Hepatic stellate cell (primary cell): ENCODE measurements at places on chromosomes 13 and 19.

DNA sequence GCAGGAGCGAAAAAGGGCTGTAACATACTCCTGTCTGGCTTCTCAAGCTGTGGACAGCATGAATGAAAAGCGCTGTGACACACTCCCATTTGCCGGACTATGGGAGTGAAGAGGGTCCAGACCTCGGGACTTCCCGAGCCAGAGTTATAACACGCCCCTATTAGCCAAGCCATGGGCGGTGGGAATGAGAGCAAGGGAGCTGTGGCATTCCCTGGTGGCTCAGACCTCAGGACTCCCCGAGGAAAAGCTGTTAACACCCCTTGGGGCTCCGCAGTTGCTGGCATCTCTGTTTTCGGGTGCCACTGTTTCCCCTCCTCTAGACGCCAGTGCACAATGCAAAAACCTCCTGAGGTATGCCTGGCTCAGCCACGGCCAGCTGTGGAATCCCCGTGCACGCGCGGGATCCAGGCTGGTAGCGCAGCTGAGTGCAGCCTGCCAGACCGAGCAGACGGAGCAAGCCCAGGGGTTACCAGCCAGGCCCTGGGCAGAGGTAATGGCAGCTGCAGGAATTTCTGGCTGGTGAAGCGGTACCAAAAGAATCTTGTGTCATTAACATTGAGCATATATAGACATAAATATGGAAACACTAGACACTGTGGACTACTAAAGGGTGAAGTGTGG is 1534.6 kb upstream of the PRR20A start:
- no peak for DNase-seq

DNA sequence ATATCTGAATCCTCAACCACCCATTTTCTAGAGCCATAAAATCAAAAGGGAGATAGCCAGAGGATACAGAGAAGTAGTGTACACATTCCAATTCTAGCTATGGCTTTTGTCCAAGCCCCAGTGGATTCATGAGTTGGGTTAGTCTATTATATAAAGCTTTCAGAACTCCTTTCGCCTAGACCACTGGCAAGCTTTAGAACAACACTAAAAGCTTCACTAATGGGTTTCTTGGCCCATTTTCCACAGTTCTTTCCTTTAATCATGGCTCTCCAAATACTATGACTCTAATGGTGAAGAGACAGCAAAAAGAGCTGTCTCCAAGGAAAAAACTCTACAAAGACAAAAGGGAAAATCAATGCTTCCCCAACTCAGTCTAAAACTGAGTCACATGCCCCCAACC is 48.2 kb upstream of the SLITRK5 start:
- DNase-seq: no peak

GRCh38 chr13:78576261-78576660 is 27.1 kb downstream of the POU4F1 start:
- no peak for DNase-seq

DNA sequence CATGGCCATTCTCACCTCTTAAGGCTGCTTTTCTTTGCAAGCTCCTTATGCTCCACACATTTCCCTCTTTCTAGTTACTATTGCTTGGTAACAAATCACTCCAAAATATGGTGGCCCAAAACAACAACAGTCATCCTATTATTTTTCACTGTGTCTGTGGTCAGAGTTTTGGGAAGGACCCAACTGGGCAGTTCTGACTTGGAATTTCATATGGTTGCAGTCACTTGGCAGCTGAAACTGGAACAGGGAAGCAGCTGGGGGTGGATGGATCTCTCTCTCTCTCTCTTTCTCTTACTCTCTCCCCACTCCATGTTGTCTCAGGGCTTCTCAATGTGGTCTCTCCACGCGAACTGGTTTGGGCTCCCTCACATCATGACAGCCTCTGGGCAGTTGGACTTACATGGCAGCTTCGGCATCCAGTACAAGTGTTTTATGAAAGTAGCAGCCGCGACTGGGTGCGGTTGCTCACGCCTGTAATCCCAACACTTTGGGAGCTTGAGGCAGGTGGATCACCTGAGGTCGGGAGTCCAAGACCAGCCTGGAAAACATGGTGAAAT is 39.6 kb downstream of the NUMBL start:
- DNase-seq: peak; percentile 48

GRCh38 chr19:11345122-11345803 is 805 bp downstream of the TMEM205 start:
- no peak for DNase-seq

DNA sequence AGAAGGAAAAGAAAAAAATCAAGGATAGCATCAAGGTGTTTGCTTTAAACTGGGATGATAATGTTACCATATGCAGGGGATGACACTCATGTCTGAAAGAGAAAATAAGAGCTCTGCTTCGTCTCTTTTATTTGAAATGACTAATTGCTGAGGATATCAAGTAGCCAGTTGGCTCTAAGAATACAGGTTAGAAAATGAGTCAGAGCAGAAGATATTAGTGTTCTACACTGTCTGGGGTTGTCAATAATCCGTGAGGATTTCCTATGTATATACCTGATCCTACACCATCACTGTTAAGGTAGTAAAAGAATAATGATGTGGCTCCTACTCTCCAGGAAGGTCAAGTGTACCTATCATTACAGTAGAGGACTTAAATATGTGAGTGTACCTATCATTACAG is 562.5 kb downstream of the GPC6 start:
- DNase-seq: no peak

DNA sequence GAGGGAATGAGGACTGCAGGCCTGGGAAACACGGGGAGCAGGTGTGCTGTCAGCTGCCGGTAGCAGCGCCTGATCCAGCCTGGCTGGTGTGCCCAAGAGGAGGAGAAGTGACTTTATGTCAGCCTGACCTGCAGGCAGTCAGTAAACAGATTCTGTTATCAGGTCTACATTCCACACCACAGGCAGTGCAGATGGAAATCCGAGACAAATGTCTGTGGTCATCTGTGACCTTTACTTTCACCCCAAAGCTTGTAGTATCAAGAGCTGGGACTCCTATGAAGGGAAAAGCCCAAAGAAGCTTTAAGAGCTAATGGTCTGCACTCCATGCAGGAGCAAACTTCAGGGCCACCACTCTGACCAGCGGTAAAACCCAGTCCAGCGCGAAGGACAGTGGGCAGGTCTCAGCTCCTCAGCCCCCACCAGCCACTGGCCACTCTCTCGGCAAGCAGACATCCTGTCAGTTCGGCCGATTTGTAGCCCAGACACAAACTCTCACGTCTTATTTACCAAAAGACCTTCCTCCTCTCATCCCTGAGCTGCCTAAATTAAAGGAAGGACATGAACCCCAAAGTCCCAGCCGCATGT is 7.7 kb downstream of the EPS15L1 start:
- DNase-seq: peak; percentile 36

GRCh38 chr13:80454245-80454644 is 113.3 kb upstream of the SPRY2 start:
- no peak for DNase-seq

DNA sequence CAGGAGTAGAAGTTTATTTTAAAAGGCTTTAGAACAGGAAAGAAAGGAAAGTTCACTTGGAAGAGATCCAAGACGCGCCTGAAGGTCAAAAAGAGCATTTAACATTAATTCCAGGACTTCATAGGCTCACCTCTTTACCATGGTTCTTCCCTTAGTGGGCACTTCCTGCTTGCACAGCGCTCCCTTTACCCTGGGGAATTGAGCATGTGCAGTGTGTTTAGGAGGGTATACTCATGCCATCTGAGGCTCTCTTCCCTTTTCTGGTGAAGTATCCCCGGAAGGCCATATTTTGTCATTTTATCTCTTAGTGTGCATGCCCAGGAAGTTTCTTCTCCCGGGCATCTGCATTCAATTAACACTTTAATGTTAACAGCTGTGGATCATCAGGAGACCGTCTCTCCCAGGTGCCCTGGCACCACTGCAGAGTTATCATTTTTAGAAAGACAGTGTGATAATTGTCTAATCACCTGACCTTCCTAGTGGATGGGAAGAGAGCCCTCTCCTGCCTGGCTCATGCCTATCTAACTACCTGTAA is 66.1 kb upstream of the ABCC4 start:
- no peak for DNase-seq

GRCh38 chr13:74090397-74090796 is 43.8 kb downstream of the KLF12 start:
- DNase-seq: no peak
